AG04450 (cell line): ENCODE measurements at places on chromosomes 7 and 10.

- no peak for DNase-seq
Observed at GRCh38 chr7:25597946-25598345, 369.7 kb upstream of the NPVF start.

- DNase-seq: no peak
Observed at GRCh38 chr7:128726059-128726736, 13.0 kb upstream of the CALU start.

DNA sequence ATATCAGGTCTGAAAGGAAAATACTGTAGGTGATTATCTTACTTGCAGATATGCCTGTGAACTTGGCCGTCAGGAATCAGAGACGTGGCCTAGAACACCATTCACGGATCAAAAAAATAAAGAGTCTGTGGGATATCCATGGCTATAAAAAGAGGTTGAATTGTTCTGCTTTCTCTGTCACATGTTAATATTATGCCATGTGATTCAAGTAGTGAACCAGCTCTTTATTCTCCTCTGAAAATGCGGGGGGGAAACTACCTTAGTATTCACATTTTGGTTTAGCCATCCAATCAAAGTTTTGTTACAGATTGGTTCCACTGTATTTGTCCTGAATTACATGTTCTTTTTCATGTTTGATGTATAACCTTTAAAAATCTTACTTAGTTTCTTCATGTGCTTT is 120.5 kb downstream of the CCNY start:
- no peak for DNase-seq

DNA sequence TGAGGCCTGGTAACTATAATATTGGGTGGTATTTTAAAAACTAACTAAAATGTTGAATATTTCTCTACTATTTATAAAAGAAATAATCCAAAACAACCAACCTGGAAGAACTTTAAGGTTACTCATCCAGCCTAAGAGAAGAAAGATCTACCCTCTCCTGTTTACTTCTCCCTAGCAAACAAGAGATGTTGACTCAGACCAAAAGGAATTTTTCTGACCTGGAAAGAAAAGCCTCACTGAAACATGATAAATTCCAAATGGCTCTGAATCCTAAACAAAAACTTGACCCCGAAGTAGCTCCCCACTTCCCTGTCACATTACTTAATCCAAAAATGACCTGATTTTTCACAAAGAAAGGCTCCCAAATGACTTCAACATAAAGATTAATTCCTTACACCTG is 101.2 kb downstream of the PARD3 start:
- no peak for DNase-seq

DNA sequence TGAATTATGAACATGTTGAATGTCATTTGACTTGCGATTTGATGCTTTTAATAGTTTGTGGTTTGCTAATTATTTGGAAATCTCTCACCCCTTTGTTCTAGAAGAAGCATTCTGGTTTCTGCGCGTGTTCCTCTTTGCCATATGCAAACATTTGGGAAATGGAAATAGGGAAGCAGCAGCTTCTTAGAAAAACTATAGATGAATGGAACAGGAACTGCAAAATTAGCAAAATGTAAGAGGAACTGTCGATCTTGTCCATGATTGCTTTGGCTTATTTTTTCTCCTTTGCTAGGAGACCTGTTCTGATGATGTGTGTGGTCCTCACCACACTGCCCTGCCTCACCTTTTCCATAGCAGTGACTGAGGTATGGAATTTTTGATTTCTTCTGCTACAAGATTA is 19.0 kb downstream of the TMEM236 start:
- DNase-seq: no peak

GRCh38 chr10:59907918-59908807 is 1.8 kb upstream of the CCDC6 start:
- peak; percentile 63 for DNase-seq

- peak; percentile 61 for DNase-seq
Observed at GRCh38 chr10:11986593-11987216, 55.9 kb downstream of the UPF2 start.

- no peak for DNase-seq
Observed at GRCh38 chr7:123460616-123461015, 73.8 kb downstream of the IQUB start.

DNA sequence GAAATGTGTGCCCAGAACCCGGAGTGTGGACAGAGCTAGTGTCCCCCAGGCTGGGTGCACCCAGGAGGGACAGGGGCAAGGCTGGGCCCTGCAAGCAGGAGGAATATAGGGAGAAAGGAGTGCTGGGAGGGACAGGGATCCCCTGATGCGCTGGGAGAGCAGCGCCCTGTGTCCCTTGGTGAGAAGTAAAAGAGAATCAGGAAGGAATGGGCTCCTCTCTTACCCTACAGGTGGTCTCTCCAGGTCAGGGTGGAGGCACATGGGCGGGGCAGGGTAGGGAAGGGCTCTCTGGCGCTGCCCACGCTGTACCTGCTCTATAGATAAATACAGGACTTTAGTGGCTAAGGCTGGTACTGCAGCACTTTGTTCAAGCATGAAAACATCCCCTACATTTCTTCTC is 753.8 kb downstream of the GRID1 start:
- DNase-seq: no peak

DNA sequence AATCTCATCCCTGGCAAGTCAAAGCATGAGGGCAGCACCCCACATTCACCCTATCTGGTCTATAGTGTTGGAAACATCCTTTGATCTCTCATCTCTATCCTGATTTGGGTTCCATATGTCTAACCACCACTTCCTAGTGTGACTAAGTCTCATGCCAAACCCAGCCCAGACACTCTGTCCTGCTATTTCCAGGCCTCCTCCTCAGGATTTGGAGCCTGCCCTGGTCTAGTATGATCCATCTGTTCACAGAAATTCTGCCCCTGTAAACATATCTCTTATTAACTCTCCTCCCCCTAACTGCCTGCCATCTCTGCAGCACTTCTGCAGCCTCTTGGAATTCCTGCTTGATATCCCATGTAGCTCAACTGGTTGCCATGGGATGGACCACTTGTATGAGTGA is 320.9 kb upstream of the IMMP2L start:
- no peak for DNase-seq

- DNase-seq: no peak
Observed at GRCh38 chr7:108135446-108136190, 5.5 kb upstream of the LAMB4 start.

GRCh38 chr7:80832006-80832405 is 86.8 kb downstream of the SEMA3C start:
- no peak for DNase-seq

GRCh38 chr10:124152139-124153022 is 59.0 kb upstream of the CHST15 start:
- no peak for DNase-seq

DNA sequence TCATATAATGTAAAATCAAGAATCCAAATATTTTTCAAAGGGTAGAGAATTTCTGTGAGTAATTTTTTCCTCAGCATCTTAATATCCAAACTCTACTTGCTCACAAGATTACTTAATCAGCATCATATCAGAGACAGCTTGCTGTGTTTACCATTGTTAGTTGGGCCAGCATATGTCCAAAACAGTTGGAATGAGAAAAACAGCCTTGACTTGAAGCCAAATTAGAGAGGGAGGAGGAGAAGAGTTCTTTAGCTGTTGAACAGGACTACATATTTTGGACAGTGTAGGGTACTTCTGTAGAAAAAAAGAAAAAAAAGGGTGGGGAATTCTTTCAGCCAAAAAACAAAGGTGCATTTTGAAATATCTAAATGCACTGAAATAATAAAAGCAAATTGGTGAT is 69.8 kb downstream of the HDAC9 start:
- DNase-seq: no peak

GRCh38 chr7:26195182-26195581 is 5.4 kb downstream of the HNRNPA2B1 start:
- DNase-seq: no peak

DNA sequence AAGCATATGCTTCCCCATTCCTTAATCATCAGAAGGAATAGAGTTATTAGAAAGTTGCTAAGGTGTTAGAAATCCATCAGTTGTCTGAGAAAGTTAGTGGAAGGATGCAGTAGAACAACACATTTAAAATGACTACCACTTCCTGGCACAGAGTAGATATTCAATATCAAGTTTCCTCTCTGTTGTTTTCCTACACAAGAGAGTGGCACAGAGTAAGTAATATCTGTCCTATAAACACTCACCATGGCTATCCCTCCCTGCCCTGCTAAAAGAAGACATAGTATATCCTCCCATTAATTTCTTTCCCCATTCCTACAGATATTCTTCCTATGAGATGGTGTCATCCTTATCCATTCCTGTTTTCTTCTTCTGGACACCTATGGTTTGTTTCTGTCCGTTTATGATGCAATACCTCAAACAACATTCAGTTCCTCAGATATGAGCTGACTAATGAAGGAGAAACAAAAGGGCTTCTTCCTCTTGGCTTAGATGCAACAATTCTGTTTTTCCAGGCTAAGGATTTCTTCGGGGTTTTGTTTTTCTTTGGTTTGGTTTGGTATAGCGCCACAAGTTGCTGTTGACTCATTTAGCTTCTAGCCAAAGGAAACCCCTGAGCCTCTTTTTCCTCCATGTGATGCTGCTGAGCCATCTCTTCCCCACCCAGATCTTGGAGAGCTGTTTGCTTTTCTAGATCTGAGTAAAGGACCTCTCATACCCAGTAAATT is 32.9 kb upstream of the BPGM start:
- peak; percentile 91 for DNase-seq
